Epithelial cell of umbilical artery (primary cell): ENCODE measurements at places on chromosomes 11 and 22. TPM values are rescaled to one million over a fixed set of nuclear protein-coding genes. Genes with fewer than 3 reads are reported as not detected.

The ACRV1 gene
- total RNA-seq = not detected in 2 replicates

The TREH gene
- total RNA-seq = under 0.01 TPM in 1 of 2 replicates, not detected in the other

The EXPH5 gene
- under 0.01 and 0.32 TPM in 2 replicates for total RNA-seq

The KCTD14 gene
- total RNA-seq = 0.32 and 0.91 TPM in 2 replicates

The CALCA gene
- total RNA-seq = not detected in 2 replicates

The INPPL1 gene
- total RNA-seq = 34.0 and 40.0 TPM in 2 replicates

The APOBEC3F gene
- total RNA-seq = 4.5 and 5.2 TPM in 2 replicates

The SCGB2A2 gene
- not detected in 2 replicates for total RNA-seq
